ENCODE measurements at places on chromosomes 3 and 15.

- no peak for DNase-seq
Observed at GRCh38 chr3:9109568-9109914, 139.9 kb downstream of the SRGAP3 start.

DNA sequence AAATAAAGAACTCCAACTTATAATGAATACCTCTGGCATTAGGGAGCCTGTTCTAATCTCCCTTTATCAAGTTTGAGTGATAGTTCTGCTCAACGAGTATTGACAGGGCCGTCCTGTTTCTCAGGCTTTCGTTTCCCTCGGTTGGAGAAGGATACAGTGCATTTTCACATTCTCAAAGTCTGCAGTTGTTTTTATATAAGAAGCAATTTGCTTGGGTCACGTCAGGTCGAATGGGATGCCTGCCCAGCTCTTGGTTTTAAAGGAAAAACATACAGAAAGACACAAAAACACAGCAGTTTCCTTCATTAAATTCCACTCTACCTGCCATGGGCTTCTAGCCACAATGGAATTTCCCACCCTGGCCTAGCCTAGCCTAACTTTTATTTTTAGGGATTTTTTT, 366.3 kb downstream of the TIGIT start:
- no peak for DNase-seq

GRCh38 chr3:40978442-40978841, 220.9 kb upstream of the CTNNB1 start:
- DNase-seq: no peak

- DNase-seq: no peak
Observed at GRCh38 chr3:31762097-31762764, 218.8 kb downstream of the OSBPL10 start.

- no peak for DNase-seq
Observed at GRCh38 chr3:193564012-193564411, 9.3 kb upstream of the ATP13A4 start.

DNA sequence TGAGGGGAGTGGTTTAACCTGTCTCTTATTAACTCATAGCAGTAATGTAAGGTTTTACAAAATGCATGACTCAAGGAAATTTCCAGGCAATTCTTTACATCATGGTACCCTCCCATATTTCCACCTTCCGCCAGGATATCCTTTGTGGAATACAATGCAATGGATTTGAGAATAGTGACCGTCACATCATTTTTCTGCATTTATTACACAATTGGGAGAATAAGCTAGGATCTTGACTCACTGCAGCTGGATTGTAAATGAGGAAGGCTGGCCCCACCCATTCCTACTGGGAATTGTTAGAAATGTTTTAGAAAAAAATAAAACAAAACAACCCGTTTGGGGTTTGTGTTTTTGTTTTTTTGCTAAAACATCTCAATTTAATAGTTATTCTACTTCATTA, 97.4 kb downstream of the IMPG2 start:
- DNase-seq: no peak

GRCh38 chr15:42118650-42119445, 24.5 kb upstream of the PLA2G4D start:
- DNase-seq: no peak

- no peak for DNase-seq
Observed at GRCh38 chr3:2423143-2423542, 324.5 kb downstream of the CNTN4 start.

DNA sequence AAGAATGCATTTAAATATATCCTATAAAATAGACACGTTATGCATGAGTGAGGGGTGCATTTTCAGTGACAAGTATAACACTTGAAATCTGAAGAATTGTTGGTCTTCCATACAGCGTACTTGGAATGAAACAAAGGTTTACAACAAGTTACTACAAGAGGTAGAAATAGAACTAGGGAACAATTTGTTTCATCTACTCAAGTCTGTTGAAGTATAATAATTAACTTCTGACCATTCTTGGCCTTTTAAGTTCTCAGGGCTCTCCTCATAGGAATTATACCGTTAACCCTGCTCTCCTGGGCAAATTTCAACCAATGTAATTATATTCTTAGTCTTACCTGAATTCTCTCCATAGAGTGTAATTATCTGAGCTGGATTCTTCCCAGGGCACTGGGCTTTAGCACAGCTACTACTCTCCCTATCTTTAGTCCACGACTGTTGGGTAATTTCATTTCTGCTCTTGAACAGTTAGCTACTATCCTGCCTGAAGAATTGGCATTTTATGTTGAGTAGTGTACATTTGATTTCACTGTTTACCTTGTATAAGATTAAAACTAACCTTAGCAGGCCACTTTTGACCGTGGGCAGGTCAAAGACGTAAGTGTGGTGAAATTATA, 100.6 kb downstream of the UBE2E2 start:
- DNase-seq: no peak

All from osteoblast (primary cell).